HCT116 (cell line): ENCODE measurements at places on chromosomes 12 and 14. TPM values are rescaled to one million over a fixed set of nuclear protein-coding genes. Genes with fewer than 3 reads are reported as not detected.

Gene UNC119B
- 33.8 TPM for total RNA-seq

Gene ATL1
- total RNA-seq = 1.4 TPM

Gene CLEC2A
- not detected for total RNA-seq

Gene ZBTB42
- 4.4 TPM for total RNA-seq

Gene FLVCR2
- total RNA-seq = 0.84 TPM

Gene JPH4
- 0.15 TPM for total RNA-seq

DNA sequence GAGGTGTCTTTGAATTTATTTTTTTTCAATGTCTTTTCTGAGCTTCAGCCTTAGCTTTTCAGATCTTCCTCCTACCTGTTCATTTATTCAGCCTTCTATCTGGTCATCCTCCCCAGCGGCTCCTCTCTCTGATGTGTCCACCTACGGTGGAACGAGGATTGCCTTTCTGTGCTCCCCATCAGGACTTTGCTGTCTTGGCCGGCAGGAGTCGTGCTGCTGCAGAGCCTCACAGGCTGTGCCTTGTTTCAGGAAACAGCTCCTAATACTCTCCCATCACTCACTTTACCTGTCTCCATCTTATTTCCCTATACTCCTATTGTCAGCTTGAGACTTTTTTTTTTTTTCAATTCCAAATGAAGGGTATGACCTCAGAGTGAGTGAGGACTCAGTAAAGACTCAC is 76.9 kb downstream of the KICS2 start:
- DNase-seq = no peak
- no peaks in the 10 kb centered on the region for H3K36me3 ChIP-seq
- no peaks in the 10 kb centered on the region for H3K4me1 ChIP-seq
- H3K27me3 ChIP-seq = no peaks in the 10 kb centered on the region
- no peak overlapping the region for H3K27ac ChIP-seq
